ENCODE measurements at places on chromosomes 13 and 19.

DNA sequence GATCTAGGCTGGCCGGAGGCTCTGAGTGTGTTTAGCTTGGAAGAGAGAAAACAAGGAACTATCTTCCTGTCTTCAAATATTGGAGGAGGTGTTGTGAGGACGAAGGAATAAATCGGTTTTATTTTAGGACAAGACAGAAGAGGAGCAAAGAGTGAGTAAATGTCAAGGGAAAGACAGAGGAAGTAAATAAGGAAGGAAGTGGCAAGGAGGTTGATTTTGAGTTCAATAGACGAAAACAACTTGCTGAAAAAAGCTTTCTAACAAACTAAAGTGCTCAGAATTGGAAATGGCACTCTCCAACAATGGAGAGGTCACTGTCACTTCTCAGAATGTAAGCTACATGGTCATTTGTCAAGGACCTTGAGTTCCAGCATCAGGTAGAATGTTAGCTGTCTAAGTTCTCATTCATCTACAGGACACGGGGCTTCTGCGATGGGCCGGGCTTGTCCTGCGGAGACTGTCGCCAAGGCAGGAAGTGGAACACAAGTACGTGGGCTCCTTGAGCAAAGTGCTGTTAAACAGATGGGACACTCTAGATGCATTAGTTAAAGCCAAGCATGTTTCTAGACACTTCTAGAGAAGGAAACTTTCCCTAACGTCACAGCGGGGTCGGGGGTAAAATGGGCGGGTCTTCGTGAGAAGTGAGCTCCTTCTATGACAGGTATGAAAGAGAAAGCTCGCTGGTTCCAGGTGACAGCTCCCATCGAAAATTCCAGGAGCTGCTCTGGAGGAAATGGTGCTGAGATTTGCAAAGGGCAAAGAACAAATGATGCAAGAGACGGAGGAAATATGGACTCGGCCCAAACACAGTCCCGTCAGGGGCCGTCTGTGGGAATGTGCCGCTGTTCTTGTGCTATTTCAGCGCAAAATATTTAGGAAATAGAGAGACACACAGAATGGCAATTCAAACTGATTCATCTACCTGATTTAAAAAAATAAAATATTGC is 103.9 kb upstream of the UBL3 start:
- DNase-seq, result peak; percentile 32

DNA sequence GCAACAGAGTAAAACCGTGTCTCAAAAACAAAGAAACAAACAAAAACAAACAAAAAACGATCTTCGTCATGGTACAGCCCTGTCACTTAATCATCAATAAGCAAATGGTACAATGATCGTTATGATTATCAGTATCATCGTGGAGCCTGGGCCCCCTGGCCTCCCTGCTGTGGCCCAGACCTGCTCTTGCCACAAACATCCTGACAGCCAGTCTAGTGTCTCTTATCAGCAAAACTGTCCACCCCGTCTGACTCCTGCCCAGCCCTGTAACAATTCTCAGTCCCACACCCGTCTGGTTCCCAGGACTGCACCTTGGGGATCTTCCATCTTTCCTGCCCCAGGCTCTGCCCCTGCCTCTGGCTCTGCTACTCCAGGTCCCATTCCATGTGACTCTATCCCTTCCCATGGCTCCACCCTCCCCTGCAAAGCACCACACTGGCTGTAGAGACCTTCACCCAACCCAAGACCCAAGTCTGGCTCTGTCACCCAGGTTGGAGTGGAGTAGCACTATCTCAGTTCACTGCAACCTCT is 5.7 kb downstream of the ZNF653 start:
- DNase-seq, result no peak

GRCh38 chr13:46667687-46668281 is 114.8 kb downstream of the LRCH1 start:
- no peak for DNase-seq

GRCh38 chr13:58190577-58190976 is 559.0 kb downstream of the PCDH17 start:
- no peak for DNase-seq

DNA sequence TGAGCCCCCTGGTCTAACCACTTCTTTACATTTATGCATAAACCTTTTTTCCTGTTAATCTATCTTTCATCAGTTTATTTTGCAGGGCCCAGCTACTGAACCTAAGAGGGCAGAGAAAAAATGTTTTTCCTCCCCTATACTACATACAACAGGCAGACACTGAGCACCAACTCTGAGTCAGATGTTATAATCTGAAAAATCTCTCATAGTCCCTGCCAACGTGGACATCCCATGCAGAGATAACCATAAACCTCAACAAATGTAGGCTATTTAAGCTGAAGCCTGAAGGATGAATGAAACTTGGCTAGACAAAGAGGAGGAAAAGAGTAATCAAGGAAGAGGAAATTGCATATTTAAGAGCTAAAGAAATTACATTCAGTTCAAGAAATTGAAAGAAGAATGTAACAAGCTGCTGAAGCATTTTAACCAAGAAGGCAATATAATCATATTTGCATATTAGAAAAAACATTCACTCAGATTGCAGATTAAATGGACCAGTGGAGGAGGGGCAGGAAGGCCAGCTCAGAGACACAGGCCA is 2.6 kb downstream of the NEK3 start:
- DNase-seq, result no peak

DNA sequence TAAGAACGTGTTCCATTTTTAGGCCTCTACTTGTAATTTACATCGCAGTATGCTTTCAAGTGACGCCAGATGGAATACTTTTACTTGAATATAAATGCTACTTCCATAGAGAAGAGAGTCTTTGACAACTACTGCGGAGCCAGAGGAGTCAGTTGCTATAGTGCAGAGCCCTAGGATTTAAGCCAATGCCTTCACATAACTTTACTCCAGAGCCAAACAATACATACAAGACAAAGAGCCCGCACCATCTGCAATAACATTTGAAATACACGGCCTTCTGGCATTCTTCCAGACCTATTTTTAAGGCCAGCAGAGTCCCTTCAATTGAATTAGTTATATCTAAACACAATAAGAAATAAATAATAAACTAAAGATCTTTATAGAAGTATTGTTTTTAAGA is 59.4 kb downstream of the XPO4 start:
- no peak for DNase-seq
